ENCODE measurements at places on chromosomes 2 and 18.

DNA sequence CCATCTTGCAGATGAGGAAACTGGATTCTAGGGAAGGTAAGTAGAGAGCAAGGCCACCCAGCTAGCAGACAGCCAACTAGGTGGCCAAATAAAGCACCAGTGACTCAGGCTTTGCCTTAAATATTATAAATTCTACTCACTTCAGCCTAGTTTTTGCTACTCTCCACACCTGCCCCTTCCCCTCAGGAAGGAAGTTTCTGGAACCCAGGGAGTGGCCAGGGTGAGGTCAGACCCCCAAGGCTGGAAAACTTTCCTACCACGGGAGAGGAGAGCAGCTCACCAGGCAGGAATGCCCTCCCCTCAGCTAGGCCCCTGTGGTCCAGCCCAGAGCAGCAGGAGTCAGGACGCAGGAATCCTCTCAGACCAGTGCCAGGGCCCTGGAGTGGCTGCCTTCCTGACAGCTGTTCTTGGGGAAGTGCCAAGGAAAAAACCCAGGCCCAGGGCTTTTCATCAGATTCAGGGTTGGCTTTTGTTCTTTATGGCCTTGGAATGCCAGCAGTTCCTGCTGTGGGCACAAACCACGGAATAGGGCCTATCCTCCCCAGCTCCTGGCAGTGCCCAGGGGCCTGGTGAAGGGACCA, 5.1 kb upstream of the PAX8 start:
- peak; percentile 84 for DNase-seq

DNA sequence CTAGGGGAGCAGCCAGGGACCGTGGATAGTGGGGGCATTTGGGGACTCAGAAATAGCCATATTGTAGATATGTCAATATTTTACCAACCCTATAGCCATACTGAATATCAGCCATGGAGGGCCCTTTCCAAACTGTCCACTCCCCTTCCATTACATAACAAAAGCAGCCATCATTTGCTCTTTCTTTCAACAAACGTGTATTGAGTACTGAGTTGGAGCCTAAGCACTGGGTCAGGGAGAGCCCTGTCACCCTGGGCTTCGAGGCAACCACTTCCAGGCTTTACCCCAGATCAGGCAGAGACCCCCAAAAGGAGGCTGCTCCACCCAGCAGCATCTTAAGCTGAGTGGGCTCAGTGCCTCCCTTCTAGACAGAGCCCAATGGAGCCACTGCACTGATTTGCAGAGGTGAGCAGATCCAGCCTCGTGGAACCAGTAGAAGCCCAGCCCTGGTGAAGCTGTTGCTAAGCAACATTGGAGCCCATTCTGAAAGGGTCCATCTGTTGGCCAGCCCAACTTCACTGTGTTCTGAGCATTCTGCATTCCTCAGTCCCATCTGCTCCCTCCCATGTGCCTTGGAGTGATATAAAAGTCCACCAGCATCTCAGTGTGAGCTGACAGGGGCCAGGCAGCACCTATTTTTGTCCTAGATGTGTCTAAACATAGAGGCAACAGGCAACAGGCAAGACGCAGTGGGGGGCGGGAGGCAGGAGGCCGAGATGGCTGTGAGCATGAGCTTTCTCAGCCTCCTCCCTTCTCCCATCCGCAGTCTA, 112.1 kb downstream of the PLB1 start:
- DNase-seq, result no peak

GRCh38 chr2:445896-446295, 158.0 kb upstream of the ALKAL2 start:
- DNase-seq, result no peak

DNA sequence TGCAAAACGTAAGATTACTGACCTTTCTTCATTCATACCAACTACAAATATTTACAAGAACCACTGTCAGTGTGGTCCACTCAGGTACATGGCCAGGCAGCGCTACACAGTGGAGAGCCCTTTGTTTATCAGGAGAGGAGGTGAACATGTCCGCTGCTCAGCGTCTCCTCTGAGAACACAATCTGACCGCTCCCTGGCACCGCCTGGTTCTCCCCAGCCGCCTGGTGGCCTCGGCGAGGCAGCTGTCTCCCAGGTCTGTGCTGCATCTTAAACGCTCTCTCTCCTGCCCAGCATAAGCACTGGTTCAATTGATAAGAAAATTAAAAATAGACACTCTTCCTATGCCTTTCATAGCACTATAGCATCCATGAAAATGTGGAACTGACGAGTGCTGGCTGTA, 146.8 kb upstream of the PXDN start:
- peak; percentile 32 for DNase-seq

DNA sequence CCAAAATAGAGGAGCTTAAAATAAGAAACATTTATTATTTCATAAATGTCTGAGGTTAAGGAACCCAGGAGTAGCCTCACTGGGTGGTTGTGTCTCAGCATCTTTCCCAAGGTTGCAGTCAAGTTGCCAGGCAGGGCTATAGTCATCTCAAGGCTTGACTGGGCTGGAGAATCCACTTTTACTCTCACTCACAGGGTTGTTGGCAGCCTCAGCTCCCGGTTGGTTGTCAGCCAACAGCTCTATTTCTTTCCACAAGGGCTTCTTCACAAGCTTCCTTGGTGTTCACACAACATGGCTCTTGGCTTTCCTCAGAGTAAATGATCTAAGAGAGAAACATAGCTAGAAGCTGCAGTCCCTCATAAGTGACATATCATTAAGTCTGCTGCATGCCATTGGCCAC, 55.6 kb upstream of the TEX51 start:
- DNase-seq, result no peak

DNA sequence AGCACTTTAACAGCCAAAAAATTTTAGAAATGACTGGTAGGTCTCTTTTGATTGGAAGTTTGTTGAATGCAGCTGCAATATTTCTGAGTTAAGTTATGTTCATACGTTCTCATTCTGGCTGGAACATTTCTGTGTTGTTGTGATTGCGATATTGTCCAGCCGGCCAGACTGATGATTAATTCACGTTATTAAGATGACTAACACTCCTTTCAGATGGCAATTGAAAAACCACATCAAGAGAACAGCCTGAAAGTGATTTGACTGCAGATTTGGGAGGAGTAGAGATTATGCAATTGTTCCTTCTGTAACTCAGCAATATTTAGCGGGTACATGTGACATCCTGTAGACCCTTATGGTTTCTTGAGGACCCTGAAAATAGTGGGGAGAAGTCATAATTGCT, 133.7 kb downstream of the FBXO15 start:
- DNase-seq, result peak; percentile 34

- DNase-seq, result no peak
Measured at GRCh38 chr18:48953104-48953706, 2.4 kb upstream of the SMAD7 start.

GRCh38 chr2:23293063-23293462, 91.9 kb upstream of the KLHL29 start:
- DNase-seq, result no peak

DNA sequence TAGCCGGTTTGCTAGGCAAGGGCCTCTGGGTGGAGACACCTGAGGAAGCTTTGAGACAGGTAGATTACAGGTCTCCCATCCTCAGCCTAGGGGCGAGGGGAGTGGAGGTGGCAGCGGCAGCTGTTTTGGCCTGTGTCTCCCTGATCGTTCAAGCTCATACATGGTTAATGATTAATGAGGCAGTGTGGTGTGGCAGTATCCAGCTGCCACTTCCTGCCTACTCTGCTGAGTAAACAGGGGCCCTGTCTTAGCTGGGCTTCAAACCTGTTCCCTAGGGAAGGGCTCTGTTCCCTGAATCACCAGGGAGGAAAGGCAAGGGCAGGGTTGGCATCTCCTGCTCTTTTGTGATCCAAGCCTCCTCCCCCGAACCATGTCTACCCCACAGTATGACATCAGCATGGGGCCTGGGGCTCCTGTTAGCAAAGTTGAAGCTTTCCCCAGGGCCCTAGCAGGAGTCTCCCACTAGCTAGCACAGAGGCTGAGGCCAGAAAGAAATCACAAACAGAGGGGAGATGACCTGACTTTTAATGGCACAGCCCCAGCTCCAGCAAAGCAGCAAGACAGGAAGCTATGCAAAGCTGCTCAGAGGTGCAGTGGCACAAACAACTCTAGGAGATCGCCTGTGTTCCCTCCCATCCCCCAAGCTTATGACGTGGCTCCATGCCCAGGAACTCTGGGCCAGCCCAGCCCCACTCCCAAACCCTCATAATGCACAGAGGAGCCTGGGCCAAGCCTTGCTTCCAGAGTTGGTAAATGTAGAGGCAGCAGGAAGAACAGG, 3.7 kb upstream of the TUBA4B start:
- peak; percentile 73 for DNase-seq

GRCh38 chr2:199309411-199309810, 148.3 kb downstream of the SATB2 start:
- no peak for DNase-seq

DNA sequence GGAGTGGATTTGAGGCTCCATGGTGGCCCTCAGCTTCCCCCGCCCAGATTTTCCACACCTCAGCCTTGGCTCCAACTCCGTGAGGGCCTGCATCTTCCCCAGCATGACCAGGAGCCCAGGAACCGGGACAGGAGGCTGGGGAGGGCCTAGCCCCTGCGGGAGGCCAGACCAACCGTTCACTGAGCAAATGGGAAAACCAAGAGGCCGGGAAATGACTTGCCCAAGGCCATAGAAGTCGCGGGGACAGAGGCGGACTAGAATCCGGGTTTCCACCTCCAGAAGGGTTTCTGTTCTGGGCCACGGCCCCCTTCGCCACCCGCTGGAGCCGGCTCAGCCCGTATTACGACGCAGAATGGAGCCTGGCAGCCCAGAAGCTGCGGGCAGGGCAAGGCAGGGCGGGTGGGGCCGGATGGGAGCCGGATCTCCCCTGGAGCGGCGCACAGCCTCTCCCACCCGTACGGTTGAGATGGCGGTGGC, 7.9 kb upstream of the CRYBA2 start:
- no peak for DNase-seq

GRCh38 chr2:74777161-74777900, 56.6 kb upstream of the HK2 start:
- no peak for DNase-seq

- peak; percentile 96 for DNase-seq
Measured at GRCh38 chr2:33599175-33599942, at the start of gene FAM98A. Gene FAM98A (minus strand): TSS chr2:33599299. CDS start chr2:33599221, 78 bp downstream.

DNA sequence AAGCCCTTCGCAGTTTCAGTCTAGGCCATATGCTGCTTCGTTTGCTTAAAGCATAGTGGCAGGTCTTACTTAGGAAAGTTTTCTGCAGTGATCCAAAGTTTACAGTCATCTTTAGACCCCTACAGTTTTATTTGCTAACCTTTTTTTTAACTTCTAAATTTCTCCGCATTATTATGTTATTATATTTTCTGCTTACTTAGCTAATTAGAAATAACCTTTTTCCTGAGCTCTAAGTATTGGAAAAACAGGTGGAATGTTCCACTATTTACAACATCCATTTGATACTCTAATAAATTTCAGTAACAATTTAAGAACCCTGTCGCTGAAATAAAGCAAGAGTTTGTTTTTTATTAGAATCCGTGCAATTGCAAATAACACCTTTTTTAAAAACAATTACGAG, 4.1 kb upstream of the RAD51AP2 start:
- DNase-seq, result no peak

- no peak for DNase-seq
Measured at GRCh38 chr2:165609672-165610071, 140.2 kb downstream of the CSRNP3 start.

- no peak for DNase-seq
Measured at GRCh38 chr2:199710551-199710950, 140.4 kb downstream of the FTCDNL1 start.

GRCh38 chr18:67068608-67069007, 447.9 kb downstream of the DSEL start:
- no peak for DNase-seq

DNA sequence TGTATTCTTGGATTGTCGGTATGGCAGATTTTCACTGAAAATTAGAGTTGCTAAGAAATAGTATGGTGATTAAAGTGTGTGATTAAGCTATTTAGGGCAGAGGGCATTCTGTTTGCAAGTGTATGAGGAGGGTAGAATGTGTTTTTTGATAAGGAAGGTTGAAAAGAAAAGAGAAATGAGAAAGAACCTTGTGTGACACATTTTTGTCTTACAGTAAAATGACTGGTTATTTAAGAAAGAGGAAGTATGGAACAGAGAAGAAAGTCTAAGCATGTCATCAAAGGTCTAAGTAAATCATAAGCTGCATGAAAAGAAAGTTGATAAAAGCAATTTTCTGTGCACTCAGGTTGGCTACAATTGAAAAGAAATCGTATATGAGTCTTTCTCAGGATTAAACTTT, 5.2 kb upstream of the RSAD2 start:
- no peak for DNase-seq

- peak; percentile 32 for DNase-seq
Measured at GRCh38 chr2:190088917-190089316, 26.4 kb upstream of the MSTN start.

DNA sequence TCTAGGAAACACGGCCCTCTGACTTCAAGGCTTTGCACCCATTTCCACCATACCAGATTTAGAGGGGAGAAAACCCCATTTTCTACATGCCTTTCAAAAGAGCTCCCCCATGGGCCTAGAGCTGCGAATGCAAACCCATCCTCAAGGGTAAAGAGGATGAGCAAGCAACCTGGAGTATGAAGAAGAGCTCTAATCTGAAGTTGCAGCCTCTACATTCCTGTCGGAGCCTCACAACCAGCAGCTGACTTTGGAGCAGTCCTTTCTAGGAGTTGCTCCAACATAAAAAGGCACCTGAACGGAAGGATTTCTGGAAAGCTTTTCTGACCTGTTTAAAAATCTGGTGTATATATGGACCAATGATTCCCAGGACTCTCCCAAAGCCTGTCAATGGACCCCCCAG, 81.4 kb upstream of the POMC start:
- DNase-seq, result no peak

GRCh38 chr2:237210763-237211162, 125.1 kb downstream of the COPS8 start:
- DNase-seq, result no peak

GRCh38 chr2:36461039-36461681, 105.6 kb downstream of the CRIM1 start:
- no peak for DNase-seq

DNA sequence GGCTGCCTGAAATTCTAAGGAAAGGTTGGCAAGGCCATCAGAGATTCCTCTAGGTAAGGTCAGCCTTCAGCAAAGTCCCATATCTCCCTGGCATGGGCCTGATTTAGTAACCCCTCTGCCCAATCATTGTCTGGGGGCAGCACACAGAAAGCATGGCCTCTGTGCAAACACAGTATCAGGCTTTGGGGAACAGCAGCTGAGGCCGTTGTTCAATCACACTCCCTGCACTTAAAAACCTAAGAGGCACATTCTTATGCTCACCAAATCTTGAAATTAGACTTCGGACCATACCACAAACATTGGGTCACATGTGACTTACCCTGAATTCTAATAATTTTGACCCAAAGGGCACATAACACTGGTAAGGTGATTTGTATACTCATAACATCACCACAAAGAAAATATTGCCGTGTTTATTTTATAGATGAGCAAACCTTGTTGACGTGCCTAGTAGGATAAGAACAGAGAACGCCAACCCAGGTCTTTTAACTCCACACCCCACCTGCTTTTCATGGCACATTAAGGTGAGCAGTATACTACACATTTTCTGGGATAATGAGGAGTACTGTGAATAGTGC, 212.7 kb downstream of the HNMT start:
- DNase-seq, result no peak
